ENCODE measurements at places on chromosomes 1 and 21. TPM values are rescaled to one million over a fixed set of nuclear protein-coding genes. Genes with fewer than 3 reads are reported as not detected.

DNA sequence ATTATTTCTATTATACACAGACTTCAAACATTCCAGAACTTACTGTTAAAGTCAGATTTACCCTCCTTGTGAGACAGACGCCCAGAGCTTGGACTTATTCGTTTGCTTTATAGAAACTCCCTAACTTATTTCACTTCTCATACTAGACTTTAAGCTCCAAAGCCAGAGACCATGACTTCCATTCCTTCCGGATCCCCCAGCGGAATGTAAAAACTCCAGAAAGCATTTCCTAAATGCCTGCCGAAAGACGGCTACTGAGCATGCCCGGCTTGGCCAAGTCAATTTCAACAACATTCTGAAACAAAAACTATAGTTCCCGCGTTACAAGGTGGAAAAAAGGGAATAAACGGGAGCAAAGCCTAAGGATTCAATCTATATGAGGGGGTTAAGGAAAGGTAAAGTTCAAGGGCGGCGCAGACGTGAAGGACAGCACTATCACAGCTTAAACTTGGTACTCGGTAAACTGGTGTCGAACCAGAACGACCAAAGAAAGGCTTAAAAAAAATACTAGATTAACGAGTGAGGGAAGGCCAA, 1.1 kb downstream of the USP48 start:
- DNase-seq = no peak

Gene LY9
- polyA plus RNA-seq = not detected

DNA sequence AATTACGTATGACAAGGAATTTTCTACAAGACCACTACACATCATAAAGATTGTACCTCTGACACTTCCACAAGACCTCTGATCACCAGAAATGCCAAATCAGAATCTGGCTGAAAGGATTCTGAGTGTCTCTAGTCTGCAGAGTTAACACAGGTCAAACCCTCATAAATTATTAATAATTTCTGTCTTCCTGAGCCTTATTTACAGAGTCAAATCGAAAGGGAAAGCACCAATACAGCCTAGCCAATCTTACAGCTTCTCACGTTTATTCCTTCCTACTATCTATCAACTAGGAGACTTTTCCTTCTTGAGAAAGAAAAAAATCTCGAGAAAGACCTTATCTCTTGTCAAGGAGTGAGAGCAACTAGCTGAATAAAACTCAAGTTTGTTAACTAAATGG, 2151.6 kb downstream of the MRPL39 start:
- no peak for DNase-seq

Gene LAX1
- polyA plus RNA-seq = 0.03 TPM

- DNase-seq = no peak
These were observed 322 bp downstream of the TFB2M start for GRCh38 chr1:246565751-246566127.

GRCh38 chr1:61631436-61631835, 93.5 kb downstream of the TM2D1 start:
- DNase-seq = no peak

Gene TRMT13
- polyA plus RNA-seq = 12.7 TPM

DNA sequence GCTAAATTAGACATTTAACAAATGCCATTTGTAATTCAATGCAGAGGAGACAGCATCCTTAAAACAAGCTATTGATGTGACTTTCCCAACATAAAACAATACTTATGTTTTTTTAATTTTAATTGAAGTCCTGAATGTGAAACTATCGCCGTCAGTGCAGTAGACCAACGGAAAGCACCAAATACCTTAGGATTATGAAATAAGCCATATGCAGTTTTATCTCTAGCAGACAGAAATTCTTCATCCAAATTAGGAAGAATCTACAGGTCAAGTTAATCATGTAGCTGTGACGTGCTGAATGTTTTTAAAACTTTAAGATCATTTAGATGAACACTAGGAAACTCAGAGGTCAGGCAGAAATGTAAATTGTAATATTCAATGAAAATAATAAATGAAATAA, 714 bp upstream of the ST6GALNAC5 start:
- no peak for DNase-seq

Gene LCE1D
- polyA plus RNA-seq = not detected

Gene GBP2
- polyA plus RNA-seq = 51.7 TPM

Gene CYP4Z1
- polyA plus RNA-seq = 2.9 TPM

DNA sequence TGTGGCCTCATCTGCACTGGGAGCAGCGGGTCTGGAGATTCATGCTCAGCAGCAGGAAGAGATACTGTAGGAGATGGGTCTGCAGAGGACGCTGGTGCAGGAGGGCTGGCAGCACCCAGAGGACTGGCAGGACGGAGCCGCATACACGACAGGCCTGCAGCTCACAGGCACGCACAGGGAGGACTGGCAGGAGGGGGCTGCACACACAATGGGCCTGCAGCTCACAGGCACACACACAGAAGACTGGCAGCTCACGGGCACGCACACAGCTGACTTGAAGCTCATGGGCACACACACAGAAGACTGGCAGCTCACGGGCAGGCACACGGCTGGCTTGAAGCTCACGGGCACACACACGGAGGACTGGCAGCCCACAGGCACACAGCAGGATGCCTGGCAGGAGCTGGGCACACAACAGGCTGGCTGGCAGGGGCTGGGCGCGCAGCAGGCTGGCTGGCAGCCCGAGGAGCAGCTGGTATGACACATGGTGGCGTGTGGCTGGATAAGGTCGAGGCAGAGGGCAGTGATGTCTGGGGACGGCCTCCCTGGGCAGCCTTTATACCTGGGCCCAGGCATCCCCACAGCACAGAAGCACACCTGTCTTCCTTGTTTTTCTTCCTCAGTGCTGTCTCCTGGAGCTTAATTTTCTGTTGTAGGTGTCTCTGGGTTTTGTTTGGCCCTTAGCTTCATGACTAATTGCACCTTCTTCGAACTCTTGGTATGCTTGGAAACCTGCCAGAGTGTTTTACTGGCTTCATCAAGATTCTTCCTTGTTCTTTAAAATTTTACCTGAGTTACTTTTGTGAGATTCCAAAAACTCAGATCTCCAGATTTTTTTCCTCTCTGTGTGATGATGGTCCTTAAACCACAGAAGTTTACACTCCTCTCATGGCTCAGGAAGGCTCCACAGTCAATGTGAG, at the start of gene KRTAP12-2:
Gene KRTAP12-2 (minus strand): TSS at position 527 of the 920 bp plus-strand sequence. CDS start 41 bp downstream, at position 486.
- DNase-seq = no peak

Gene GORAB
- polyA plus RNA-seq = 6.9 TPM
